ENCODE measurements at places on chromosomes 4 and X.

DNA sequence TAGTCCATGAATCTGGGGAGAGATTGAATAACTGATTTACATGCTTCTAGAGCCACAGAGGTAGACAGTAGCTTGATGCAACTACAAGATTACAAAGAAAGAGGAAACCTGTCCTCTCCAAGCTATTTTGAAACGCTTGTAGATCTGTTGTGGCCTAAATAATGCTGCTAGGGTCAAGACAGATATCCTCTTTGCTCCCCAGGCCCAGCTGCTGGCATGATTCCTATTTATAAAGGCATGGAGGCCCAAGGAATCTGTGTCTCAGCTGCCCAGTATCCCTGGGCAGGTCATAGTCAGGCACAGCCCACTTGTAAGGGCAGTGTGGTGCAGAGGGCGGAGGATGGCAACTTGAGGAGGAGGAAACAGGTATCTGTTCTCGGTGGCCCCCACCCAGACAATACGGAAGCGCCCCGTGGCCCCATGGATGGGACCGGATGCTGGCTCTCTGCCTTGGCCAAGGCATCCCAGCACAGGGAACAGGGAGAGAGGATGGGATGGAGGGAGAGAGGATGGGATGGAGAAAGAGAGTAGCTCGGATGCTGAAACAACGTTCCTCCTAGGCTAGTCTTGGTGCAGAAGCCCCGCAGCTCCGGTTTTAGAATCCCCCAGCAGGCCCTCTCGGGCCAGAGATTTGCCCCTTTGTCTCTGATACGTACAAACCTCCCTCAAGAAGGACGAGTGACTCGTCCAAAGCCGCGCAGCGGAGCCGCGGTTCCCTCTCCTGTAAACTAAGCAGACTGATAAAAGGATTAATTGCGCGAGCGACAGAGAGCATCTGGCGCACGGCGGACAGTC is 767 bp upstream of the SMIM20 start:
- no peak for DNase-seq

DNA sequence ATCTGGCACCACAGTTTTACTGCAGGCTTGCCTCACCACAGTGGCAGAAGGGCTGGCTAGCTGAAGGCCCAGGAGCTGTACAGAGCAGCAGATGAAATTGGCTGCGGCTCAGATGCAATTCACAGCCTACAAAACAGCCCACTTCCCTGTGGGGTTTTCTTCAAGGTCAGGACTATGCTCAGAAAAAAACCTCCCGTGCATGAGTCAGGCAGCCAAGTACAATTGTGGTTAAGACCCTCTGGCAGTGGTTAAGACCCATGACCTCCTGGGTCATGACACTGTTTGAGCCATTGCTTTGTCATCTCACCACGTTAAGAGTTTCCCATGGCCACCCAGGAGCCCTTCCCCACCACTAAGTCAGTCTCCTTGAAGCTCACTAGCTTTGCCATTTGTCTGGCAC is 276.3 kb downstream of the HNRNPD start:
- DNase-seq: no peak

- no peak for DNase-seq
These were observed 6.6 kb upstream of the UTP3 start for GRCh38 chr4:70681704-70682103.

GRCh38 chr4:98509721-98510120 is 148.7 kb downstream of the TSPAN5 start:
- DNase-seq: peak; percentile 59

DNA sequence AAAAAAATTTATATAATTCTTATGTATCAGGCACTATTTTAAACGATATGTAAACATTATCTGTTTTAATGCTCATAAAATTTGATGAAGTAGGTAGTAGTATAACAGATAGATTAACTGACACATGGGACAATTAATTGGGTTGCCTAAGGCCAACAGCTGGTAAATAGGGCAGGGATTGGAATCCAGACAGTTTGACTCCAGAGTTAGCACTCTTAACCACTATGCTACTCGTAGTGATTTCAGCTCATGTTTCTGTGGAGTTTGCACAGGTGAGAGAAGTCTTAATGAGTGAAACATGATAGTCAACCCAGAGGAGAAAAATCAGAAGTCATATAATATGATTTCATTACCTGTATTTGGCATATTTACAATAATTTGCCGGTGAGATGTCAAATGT is 126.0 kb upstream of the WDFY3 start:
- peak; percentile 73 for DNase-seq

GRCh38 chr4:5894266-5894665 is 1.4 kb upstream of the CRMP1 start:
- DNase-seq: peak; percentile 19

DNA sequence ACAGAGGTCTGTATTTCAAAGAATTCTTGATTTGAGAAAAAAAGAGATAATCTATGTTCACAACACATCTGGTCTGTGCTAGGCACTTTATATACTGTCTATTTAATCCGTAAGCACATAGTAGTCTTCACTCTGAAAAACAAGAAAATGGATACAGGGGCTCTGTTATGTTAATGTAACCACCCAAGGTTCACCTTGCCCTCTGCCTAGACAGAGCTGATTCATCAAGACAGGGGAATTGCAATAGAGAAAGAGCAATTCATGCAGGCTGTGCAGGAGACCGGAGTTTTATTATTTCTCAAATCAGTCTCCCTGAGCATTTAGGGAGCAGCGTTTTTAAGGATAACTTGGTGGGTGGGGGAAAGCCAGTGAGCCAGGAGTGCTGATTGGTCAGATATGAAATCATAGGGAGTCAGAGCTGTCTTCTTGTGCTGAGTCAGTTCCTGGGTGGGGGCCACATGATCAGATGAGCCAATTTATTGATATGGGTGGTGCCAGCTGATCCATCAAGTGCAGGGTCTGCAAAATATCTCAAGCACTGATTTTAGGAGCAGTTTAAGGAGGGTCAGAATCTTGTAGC is 92.9 kb upstream of the TNIP3 start:
- DNase-seq: no peak

DNA sequence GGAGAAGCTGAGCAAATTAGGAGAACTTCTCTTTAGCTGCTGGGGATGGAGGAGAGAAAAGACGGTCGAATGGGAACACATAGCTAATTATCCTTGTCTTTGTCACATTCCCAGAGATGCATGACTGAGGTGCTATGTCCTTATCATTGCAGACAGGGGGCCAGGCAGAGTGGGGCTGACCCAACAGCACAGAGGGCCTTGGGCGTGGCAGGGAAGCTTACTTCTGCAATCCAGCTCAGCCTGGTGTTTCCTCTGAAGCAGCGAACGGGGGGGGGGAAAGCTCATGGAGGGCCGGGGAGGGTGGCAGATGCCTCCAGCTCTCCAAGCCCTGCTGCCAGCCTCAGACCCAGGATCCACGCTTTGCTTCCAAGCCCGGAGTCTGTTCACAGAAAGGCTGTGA is 50.8 kb upstream of the HOPX start:
- no peak for DNase-seq

DNA sequence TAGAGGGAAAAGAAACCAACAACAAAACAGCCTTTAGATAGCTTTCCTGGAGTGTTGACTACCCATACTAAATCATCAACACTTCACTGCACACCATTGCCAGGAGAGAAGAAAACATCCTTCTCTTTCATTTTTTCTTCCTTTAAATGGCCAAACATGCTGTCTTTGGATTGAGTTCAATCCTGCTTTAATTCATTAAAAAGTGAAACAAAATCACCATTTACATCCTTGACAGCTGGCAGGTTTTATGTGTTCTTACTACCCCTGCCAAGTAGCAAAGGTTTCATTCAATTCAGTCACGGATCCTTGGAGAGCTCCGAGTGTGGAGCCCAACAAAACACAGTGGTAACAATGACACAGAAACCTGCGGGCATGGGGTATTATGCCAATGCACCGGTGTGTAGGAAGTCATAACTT is 568.3 kb downstream of the ANKRD50 start:
- no peak for DNase-seq

All from NCI-H1417 (cell line).